ENCODE measurements at places on chromosomes 16 and 17.

- DNase-seq = no peak
- H3K4me3 ChIP-seq = no peak overlapping the region
- peaks cover 7% of the 10 kb centered on the region for H3K36me3 ChIP-seq
- no peaks in the 10 kb centered on the region for H3K27me3 ChIP-seq
- H3K27ac ChIP-seq = no peak overlapping the region
- H3K4me1 ChIP-seq = peaks cover 47% of the 10 kb centered on the region
Observed at GRCh38 chr16:81495321-81496234, 51.0 kb downstream of the CMIP start.

GRCh38 chr16:6977916-6978315, 354.7 kb upstream of the RBFOX1 start:
- H3K36me3 ChIP-seq = no peaks in the 10 kb centered on the region
- H3K27ac ChIP-seq = no peak overlapping the region
- no peaks in the 10 kb centered on the region for H3K4me1 ChIP-seq
- H3K27me3 ChIP-seq = no peaks in the 10 kb centered on the region
- no peak overlapping the region for H3K4me3 ChIP-seq

DNA sequence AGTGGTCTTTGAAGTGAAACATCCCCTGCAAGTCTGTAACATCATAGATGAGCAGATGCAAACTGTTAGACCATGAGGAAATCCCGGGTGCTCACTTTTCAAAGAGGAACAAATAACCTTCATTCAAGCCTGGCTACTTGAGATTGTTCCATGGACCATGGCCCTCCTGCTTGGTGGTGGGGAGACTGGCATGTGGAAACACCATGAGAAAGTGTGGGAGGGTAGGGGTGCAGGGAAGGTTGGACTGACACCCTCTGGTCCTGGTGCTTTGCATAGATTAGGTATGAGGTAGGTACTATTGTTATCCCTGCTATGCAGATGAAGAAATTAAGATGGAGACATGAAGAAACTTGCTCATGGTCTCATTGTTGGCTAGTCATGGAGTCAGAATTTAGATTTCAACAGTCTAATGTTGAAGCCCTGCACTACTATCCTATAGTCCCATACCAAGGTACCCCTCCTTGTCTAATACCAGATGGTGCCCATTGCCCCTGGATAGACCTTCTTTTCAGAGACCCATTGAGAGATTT, 59.0 kb downstream of the SPACA3 start:
- H3K4me1 ChIP-seq = no peaks in the 10 kb centered on the region
- DNase-seq = no peak
- no peak overlapping the region for H3K4me3 ChIP-seq
- H3K36me3 ChIP-seq = no peaks in the 10 kb centered on the region

- peaks cover 20% of the 10 kb centered on the region for H3K4me1 ChIP-seq
- H3K27ac ChIP-seq = no peak within 1 kb of the TSS
- H3K27me3 ChIP-seq = peaks cover 30% of the 10 kb centered on the region
- no peaks in the 10 kb centered on the region for H3K36me3 ChIP-seq
- peak within 1 kb of the TSS; percentile 43 for H3K4me3 ChIP-seq
Observed at GRCh38 chr16:56637814-56638750, at the start of gene MT1A. MT1A (plus strand) TSS chr16:56638666; CDS start chr16:56638739, 73 bp downstream.

DNA sequence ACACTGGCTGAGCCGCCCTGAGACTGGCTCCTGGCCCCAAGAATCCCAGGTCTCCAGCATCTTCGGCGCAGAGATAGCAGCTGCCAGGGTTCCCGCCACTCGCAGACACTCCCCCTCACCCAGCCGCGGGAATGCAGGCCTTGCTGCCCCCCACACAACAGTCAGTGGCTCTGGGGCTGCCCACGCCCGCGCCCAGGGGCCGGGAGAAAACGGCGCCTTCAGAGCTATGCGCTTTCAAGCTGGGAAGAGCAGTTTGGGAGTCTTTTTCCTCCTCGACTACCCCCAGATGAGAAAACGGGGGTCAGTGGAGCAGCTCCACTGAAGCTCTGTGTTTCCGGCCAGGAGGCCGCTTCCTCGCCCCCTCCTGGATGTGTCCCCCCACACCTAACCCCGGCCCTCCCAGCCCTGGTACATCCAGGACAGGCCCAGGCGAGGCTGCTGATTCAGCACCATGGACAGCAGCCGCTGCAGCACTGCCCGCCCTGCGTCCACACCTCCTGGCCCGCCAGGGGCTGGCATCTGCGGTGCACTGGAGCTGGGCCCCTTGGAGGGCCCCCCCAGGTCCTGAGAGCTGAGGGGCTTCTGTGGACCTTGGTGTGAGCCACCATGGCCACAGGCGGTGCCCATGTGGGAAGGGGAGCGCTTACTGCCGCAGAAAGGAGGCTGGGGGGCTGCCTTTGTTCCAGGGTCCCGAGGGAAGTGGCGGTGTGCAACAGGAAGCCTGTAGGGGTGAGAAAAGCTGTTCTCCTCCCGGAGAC, 35.7 kb downstream of the CACNA1H start:
- H3K4me1 ChIP-seq = no peaks in the 10 kb centered on the region
- DNase-seq = peak; percentile 64
- no peak overlapping the region for H3K27ac ChIP-seq
- H3K36me3 ChIP-seq = no peaks in the 10 kb centered on the region

DNA sequence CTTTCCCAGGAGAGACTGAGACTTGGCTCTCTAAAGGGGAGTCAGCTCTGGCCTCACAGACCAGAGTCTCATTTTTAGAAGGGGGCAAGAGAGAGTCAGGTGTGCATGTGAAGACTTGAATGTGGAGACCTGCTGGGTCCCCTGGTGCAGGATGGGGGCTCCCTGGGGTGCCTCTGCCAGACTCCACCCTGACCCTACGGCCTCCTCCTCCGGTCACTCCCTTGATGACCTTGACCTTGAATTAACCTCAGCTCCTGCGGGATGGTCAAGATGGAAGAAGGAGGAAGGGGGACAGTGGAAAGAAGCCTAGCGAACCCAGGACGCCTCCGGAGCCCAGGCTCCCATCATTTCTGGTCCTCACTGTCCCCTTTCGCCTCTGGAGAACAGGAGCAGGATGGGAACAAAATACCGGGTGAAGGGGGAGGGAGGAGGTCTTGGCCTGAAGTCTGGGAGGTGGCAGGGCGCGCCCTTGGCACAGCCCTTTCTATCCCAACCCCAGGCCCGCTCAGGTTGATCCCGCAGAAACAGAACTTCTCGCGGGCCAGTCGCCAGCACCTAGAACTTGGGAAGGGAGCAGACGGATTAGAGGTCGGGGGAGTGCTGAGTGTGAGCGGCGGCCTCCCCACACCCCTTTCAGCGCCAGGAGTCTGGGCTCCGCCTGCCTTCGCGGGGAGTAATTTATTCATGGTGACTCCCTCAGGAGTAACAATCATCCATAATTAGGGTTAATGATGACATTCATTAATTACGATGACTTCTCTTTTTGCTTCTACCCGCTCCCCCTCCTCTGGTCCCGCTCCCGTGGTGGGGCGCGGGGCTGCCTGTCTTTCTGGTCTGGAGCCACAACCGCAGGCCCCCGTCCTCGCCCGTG, 1.6 kb downstream of the STAC2 start:
- no peak for DNase-seq
- H3K27ac ChIP-seq = peak overlapping the region; percentile 57
- H3K27me3 ChIP-seq = peaks cover 25% of the 10 kb centered on the region
- peak overlapping the region; percentile 85 for H3K4me3 ChIP-seq
- peaks cover 14% of the 10 kb centered on the region for H3K4me1 ChIP-seq

- H3K36me3 ChIP-seq = no peaks in the 10 kb centered on the region
- no peaks in the 10 kb centered on the region for H3K4me1 ChIP-seq
- H3K4me3 ChIP-seq = no peak overlapping the region
- H3K27me3 ChIP-seq = no peaks in the 10 kb centered on the region
- H3K27ac ChIP-seq = no peak overlapping the region
Observed at GRCh38 chr17:71824671-71825070, 296.1 kb upstream of the SOX9 start.

GRCh38 chr16:21222495-21223337, 10.8 kb upstream of the ANKS4B start:
- DNase-seq = no peak
- H3K27me3 ChIP-seq = peaks cover 11% of the 10 kb centered on the region
- H3K4me1 ChIP-seq = peaks cover 6% of the 10 kb centered on the region
- H3K36me3 ChIP-seq = no peaks in the 10 kb centered on the region
- no peak overlapping the region for H3K27ac ChIP-seq
- no peak overlapping the region for H3K4me3 ChIP-seq

DNA sequence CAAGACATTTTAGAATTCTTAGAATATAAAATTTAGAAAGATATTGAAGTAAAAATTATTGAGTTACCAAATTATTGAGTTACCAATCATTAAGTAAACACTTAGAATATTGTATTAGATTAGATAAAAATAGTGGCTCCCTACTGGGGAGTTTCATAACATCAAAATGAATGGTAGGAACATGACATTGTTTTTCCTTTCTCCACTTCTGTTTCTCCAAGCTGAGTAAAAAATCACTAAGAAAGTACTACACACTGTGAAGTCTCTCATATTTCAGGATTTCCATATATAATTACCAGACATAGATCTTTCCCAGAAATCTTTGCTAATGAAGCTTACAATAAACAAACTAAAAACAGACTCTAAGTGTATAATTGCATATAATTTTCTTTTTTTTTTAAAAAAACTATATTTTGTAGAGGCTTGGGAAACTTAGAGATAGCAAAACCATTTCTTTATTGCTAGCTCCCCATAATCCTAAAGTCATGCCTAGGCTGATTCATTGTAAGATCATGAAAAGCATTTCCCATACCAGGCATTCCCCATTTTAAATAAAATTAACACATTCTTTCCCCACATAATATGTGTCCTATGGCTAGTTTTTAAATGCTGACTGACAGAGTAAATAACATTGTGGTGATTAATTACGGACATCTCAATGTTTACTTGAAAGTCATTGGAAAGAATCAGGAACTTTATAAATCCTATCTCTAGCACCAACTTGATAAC, 1408.7 kb upstream of the GOT2 start:
- no peaks in the 10 kb centered on the region for H3K4me1 ChIP-seq
- H3K36me3 ChIP-seq = no peaks in the 10 kb centered on the region
- H3K27me3 ChIP-seq = no peaks in the 10 kb centered on the region
- DNase-seq = no peak
- H3K4me3 ChIP-seq = no peak overlapping the region
- H3K27ac ChIP-seq = no peak overlapping the region

DNA sequence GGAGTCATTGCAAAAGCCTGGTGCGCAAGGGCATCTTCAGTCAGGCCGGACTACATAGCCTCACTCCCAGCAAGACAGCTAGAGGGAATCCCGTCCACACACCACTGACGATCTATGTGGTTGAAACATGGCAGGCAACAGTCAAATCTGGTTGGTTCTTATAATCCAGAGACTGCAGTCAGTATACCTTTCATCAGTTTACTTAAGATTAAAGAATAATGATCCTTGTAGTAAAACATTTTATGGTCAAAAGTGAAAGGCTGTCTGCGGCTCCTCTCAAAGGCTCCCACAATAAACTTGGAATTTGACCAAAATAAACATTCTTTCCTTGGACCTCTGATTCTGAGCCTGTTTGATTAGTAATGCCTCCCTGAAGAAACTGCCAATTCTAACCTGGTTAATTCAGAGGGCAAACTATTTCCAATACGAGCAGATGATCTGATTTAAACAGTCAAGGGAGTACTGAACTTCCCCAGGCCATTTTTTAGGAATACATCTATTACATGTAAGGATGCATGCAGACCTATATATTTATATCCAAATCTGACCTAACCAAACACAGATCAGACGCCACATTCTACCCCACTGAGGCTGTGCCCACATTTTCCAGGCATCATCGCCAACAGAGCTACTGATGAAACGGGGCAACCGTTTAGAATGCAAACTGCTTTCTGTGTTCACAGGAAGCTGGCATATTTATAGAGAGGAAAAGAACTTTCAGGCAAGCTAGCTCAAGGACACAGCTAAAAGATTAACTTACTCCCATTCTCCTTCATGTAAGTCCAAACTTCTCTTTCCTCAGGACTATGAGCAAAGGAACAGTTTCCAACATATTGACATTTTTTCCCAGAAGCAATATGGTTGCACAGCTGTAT, 15.3 kb upstream of the TXNDC11 start:
- H3K27me3 ChIP-seq = no peaks in the 10 kb centered on the region
- H3K27ac ChIP-seq = no peak overlapping the region
- H3K4me3 ChIP-seq = no peak overlapping the region
- peaks cover 41% of the 10 kb centered on the region for H3K36me3 ChIP-seq
- DNase-seq = no peak
- peaks cover 6% of the 10 kb centered on the region for H3K4me1 ChIP-seq

DNA sequence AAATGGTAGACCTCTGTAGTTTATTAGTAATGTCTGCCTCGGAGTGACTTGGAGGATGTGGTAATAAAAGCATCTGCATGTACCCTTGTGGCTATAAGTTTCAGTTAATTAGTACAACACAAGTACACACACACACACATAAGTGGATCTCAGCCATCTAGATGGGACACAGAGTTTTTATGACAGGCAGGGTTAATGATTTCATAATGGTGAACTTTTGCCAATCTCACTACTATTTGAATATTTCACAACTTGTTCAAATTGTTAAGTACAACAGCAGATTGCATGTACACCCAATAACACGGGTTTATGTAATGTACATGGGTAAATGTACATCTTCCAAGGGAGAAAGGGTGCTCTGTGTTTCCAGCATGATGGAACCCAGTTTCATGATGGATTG, 511.3 kb upstream of the HSBP1 start:
- peaks cover 1% of the 10 kb centered on the region for H3K27me3 ChIP-seq
- DNase-seq = no peak
- H3K27ac ChIP-seq = no peak overlapping the region
- no peaks in the 10 kb centered on the region for H3K36me3 ChIP-seq
- no peak overlapping the region for H3K4me3 ChIP-seq

GRCh38 chr17:27951872-27952271, 58.7 kb upstream of the LYRM9 start:
- H3K27me3 ChIP-seq = peaks cover 8% of the 10 kb centered on the region
- no peak overlapping the region for H3K4me3 ChIP-seq
- DNase-seq = no peak
- peaks cover 1% of the 10 kb centered on the region for H3K4me1 ChIP-seq
- H3K27ac ChIP-seq = no peak overlapping the region
- no peaks in the 10 kb centered on the region for H3K36me3 ChIP-seq

DNA sequence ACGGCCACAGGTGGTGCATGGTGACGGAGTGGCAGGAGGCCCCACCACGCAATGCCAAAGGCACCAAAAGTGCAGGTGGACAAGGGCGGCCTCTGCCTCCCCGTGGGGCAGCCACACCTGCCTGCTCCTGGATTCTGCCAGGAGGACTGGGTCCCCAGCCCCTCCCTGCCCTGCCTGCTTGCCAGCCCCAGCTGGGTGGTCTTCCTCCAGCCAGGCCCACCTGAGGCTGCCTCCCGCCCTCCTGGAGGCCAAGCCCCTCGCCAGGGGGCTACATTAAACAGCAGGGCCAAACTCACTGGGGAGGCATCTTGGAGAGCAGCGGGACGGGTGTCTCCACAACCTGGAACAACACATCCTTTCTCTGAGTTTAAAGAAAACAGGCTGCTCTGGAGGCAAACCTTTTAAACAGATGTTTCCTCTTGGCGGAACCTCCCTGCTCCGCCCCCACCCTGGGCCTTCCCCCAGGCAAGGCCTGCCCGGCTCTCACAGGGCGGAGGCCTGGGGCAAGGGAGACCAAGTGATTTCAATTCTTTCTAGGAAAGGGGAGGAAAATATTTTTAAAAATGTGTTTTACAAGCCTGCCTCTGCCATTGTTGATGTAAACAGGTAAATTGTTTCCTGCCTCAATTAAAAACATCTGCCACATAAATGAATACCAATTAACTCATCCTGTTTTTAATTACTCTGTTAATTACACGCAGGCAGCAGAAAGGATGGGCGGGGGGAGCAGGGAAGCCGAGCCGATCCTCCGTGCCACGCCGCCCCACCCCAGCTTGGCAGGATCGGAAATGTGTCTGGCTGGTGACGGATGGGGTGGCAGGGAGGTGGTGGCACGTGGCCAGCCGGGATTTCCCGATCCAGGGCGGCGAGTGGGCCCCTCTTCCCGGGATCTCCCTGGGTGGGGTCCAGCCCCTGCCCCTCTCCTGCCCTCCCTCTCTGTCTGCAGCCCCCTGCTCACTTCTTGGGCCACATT, 54.4 kb upstream of the PABPN1L start:
- H3K4me3 ChIP-seq = peak overlapping the region; percentile 61
- H3K36me3 ChIP-seq = peaks cover 12% of the 10 kb centered on the region
- peak overlapping the region; percentile 87 for H3K27ac ChIP-seq
- no peaks in the 10 kb centered on the region for H3K27me3 ChIP-seq
